ENCODE measurements at places on chromosomes 16 and 17.
A peak's percentile ranks its signal among the peaks of the same experiment; 100 is the strongest.

DNA sequence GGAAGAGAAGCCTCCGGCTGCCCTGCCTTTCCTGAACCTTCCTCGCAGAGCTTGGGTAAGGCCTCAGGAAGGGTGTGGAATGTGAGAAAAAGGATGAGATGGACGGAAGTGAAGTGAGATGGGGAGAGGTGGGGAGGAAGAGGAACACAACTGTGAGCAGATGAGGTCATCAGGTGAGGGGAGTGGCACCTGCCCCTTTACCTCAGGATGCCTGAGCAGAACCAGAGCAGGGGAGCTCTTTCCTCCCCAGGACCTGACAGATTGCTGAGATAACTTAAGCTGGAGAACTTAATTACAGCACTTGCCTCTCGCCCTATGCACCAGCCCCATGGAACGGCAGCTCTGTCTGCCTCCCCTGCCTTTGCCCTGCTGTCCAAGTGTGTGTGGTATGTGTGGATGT is 29.8 kb downstream of the TMEM132E start:
- DNase-seq: no peak

DNA sequence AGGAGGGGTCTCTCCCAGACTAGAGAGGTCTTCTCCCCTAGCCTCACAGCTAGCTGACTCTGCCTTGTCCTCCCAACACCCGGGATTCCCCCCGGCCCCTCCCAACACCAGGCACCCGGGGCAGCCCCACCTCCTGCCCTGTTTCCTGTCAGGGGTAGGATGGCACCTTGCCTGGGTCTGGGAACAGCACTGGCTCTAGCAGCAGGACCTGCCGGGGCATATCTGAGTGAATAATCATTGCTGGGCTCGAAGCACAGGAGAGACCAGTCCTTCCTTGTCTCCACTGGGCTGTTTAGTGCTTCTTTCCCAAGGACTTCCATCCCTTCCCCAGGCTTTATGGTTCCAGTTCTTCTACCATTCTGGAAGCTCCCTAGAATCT is 25.7 kb downstream of the MINK1 start:
- peak; percentile 36 for DNase-seq

DNA sequence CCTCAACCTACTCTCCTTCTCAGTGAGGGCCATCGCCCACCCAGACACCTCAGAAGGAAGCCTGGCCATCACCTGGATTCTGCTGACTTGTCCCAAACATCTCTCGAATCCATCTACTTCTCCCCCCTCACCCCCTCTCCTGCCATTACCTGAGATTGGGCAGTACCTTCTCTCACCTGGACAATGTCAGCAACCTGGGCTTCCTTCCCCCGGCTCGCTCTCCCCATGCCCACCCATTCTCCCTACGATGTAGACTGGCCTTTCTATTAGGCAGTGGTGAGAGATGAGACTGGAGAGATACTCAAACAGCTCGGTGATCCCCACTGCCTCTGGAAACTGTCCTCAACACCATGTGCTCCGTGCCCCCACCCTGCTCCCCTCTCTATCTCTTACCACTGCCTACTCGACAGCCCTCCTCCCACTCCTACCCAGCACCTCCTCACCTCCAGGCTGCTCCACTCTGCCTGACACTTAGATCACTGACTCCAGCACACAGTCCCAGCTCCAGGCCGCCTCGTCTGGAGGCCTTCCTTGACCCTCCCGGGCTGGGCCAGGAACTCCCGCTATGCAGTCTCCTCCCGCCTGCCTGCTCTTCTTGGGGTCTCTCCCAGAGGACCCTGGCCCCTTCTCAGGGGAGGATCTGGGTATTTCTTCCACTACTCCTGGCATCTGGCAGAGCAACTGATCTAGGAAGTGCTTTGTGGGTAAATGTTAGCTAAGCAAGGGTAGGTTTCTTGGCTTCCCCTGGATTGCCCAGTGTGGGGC is 235.8 kb upstream of the NLRP1 start:
- DNase-seq: no peak

DNA sequence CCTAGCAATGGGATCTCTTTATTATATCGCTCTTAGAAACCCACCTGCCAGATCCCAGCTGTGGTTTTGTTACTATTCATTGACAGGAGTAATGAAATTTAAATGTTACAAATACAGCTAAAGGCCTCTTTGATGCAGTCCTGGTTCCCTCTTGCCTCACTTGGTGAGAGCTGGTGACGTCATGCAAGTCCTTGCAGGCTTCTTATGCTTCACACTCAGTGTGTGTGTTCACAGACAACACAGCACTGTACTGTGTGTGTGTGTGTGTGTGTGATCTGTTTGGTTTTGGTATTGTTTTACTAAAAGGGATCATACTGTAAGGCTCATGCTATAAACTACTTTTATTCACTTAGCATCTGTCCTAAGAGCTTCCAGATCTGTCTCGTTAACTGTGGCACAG is 75.0 kb downstream of the USP22 start:
- no peak for DNase-seq

- DNase-seq: no peak
Observed at GRCh38 chr17:34475296-34475695, 104.1 kb upstream of the TMEM132E start.

DNA sequence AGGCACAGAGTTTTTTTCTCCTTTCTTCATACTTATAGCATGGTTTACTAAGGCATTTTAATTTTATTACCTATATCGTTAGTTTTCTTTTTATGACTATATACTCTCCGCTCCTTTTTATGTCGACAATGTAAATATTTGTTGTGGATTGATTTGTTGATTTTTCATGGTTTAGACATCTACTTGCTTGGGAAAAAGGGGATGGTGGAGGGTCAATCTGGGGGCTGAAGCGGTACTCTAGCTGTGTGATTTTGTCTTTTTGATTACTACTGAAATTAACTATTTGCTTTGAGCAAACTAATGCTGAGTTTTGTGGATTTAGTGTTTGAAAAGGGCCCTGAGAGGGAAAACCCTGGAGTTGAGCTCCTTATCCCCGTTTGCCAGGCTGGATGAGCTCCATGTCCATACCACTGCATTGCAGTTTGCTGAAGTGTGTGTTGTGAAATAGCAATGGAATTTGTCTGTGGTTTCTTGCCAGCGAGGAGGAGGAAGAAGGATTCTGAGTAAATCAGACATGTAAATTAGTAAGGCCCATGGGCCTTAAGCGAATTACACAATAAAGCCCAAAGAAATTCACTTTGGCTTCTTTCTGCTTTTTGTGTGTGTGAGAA is 72.0 kb downstream of the FTO start:
- DNase-seq: no peak
